Activated CD4-positive, alpha-beta T cell treated with anti-CD3 and anti-CD28 coated beads, Interleukin-2, Interleukin-4, amounts not matched to agents 100 ng/mL and 50 ng/mL, durations not matched to agents 16 hours and 8 hours (primary cell): ENCODE measurements at places on chromosomes 12 and 14.

DNA sequence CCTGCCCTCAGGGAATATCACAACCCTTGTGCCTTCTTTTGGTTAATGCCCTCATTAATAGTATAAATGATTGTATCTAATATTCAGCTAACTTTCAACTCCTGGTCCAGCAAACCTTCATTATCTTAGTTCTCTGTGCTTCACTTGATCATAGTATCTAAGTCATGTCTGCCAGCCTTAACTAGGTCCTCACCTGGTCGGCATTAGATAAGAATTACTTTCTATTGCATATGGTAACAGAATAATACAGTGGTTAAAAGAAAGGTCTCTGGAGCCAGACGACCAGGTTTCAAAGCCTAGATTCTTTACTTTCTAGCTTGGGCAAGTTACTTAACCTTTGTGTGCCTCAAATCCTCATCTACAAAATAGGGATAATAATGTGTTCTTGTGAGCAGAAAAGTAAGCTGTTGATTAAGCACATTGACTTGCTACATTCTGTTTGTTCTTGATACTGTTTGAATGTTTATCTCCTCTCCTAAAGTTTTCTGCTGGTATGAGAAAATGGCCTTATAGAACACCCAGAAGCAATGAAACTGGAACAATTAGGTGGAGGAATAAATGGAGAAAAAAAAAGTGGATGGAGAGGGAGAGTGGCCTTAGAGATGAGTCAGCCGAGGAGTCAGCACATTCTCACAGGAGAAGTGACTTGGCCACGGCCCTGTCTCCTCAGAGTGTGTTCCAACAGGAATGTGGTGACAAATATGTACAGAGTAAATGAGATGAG, 176.1 kb downstream of the SLC25A21 start:
- DNase-seq: no peak

GRCh38 chr12:12665194-12665593, 30.8 kb downstream of the GPR19 start:
- no peak for DNase-seq

DNA sequence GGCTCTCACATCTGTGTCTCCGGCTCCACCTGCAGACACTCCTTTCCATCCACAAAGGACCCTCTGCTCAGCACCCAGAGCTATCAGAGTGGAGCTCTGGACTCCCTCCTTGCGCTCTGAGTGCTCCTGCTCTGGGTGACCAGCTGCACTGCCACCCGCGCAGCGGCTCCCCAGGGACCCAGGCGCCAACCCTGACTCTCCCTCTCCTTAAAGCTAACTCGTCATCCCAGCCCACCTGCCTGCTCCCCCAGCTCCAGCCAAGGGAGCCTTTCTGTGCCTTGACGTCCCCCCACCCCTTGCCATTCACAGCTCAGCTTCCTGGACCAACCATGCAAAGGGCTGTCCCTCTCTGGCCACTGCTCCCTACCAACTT, 99.0 kb downstream of the SETD3 start:
- DNase-seq: no peak

DNA sequence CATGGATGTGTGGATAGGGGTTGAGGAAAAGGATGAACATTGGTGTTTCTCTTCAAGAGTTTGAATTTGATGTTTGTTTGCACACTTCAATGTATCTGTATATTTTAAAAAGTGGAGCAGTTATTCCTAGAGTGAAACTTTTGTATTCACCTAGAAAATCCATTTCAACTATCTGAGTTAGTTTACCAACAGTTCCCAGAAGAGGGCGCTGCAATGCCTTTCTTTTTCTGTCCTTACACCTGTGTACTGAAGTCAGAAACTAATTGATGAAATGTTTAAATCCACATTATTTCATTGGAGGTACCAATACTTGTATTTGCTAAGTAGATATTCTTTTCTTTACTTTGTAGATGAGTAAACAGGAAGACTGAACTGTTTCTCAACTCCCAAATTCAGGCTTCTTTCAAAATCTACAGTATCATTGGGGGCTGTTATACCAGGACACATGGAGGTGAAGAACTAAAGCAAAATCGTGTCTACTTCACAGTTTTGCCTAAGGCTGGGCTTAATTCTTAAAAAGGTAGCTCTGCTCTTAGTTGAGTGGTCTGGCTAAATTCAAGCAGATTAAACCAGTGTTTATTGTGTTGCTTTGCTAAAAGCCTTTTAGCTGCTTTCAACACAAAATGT, 26.6 kb upstream of the KLRB1 start:
- peak; percentile 79 for DNase-seq

DNA sequence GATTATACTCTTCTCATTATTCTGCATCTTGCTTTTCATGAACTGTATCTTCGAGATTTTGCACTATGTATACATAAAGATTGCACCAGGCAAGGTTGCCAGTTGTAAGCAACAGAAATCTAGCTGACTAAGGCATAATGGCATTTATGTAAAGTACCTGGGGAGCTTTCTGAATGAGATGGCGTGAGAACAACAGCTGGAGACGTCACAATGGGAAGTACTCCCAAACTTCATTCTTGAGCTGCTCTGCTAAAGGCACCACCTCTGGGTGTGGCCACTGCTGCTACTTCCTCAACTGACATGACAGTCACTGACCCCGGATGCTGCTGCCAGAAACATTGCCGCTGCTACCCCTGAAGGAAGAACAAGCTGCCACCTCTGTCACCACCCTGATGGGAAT, 220.7 kb downstream of the NOVA1 start:
- DNase-seq: no peak

- DNase-seq: no peak
These were observed 229.5 kb upstream of the RTL1 start for GRCh38 chr14:101133068-101133467.

- no peak for DNase-seq
These were observed 17.9 kb downstream of the RECQL start for GRCh38 chr12:21483531-21483930.
